NCI-H187 treated with DMSO at 0.1 percent for 48 hours (cell line): ENCODE measurements at places on chromosomes 2 and 18.

GRCh38 chr2:205739620-205740019 lies 57.3 kb downstream of the NRP2 start:
- DNase-seq, result no peak

DNA sequence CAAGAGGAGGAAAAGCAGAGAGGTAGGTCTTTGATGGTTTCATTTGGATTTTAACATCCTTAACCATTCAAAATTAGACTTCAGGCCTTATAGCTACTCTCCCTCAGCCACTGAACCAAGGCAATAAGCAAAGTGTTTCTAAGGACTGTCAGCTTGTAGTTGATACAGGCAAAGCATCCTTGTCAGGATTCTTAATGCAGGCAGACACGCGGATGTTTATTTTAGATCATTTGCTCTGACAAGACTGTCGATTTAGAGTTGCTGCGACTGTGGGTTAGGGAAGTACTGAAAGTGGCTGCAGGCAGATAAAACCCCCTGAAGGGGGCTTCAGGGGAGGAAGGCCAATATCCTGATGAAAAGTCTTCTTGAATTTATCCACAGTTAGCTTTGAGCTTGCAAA lies 46.6 kb downstream of the CDH20 start:
- no peak for DNase-seq

GRCh38 chr18:2656237-2656980 lies 883 bp downstream of the SMCHD1 start:
- no peak for DNase-seq

DNA sequence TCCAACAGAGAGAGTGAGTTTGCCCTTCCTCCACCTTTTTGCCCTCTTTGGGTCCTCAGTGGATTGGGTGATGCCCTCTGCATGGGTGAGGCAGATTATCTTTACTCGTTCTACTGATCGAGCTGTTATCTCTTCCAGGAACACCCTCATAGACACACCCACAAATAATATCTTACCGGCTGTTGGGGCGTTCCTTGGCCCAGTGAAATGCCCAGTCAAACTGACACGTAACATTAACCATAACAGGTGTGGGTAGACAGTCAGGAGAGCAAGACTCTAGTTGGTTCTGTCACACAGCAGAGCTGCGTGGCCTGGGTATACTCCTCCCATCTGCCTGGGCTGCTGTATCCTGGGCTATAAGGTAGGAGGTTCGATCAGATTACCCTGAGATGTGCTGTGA lies 144.1 kb downstream of the AGAP1 start:
- DNase-seq, result no peak

- DNase-seq, result no peak
Measured at GRCh38 chr2:66239655-66240054, 195.3 kb upstream of the MEIS1 start.

DNA sequence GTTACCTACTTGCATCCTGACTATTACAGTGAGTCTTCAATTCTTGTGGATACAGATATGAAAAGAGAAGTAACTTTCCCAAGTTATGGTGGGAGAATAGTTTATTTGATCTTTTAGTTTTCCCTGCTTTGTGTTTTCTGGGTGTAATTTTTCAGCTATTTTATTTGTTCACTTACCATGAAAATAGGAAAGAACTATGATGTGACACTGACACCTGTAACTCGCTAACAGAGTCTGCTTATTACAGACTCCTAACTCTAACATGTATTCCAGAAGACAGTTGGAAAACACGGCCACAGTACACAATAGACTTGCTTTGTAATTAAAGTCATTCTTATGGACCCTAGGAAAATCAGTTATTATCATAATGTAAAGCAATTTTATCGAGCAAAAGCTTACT lies 323.2 kb downstream of the LRRTM1 start:
- DNase-seq, result no peak

DNA sequence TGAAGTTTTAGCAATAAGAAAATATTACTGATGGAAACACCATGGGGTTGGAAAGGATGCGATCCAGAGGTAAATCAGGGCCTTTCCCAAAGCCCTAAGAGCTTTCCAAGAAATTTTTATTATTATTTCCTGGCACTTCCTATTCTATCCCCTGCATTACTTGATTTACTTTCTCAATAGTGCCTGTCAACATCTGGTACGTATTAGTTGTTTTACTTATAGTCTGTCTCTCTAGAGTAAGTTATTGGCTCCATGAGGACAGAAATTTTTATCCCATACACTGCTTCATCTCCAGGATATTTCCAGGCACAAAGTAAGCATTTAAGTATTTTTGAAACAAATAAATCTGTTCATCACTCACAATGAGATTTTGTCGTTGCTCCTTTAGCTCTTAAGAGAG lies 18.1 kb downstream of the PPP4R1 start:
- no peak for DNase-seq

GRCh38 chr2:133640103-133640502 lies 71.8 kb upstream of the NCKAP5 start:
- no peak for DNase-seq

GRCh38 chr2:173898996-173899395 lies 66.2 kb downstream of the SP3 start:
- no peak for DNase-seq

- no peak for DNase-seq
Measured at GRCh38 chr18:12579775-12580174, 78.1 kb downstream of the SPIRE1 start.

DNA sequence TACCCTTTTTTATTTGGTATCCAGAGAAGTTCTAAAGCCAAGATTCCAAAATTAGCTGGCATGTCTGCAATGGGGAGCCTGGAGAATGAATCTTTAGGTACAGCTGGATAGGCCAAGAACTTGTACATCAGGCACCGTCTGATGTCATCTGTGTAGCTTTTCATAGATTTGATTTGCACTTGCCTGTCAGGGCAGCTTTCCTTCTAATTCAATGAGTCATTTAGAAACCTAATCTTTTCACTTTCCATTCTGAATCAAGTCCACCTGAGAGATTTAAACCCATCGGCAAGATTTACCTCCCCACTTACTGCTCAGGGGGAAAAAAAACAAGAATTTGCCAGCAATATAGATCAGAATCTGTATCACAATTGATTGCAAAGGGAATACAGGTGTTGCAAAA lies 60.9 kb upstream of the ACAA2 start:
- no peak for DNase-seq

GRCh38 chr2:242041816-242042215 lies 172.3 kb downstream of the RTP5 start:
- DNase-seq, result no peak

- DNase-seq, result no peak
Measured at GRCh38 chr2:69979902-69980807, 18.7 kb upstream of the ASPRV1 start.

DNA sequence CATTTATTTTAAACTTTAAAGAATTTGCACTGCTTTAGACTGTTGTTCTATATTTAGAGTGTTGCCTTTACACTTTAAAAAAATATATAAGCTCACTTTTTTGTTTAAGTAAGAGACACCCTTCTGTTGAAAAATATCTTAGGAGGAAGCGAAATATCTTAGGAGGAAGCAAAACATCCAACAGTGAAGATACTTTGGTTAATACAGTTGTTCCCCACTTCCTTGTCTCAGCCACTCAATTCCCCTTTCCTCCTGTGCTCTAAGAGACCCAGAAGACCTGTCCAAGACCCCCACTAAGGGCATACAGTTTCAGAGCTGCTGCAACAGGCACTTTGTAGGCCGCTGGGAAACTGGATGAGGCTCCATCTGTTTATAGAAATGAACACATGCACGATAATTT lies 5.7 kb downstream of the SERPINB8 start:
- DNase-seq, result no peak

DNA sequence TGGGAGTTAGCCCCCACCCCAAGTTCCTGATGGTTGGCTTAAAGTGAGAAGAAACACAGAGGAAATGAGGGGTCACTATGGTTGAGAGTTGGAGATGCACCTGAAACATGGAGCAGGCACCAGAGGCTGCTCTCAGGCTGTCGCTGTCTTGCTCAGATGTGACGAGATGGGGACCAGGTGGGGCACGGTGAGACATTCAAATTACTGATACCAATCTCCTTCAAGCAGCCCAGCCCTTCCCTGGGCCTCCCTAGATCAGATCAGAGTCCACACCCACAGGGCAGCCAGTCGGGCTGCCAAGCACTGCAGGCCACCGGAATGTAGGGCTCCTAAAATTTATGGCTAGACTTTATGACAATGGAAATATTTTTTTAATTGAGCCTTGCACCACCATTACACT lies 176.6 kb downstream of the CELF4 start:
- no peak for DNase-seq

DNA sequence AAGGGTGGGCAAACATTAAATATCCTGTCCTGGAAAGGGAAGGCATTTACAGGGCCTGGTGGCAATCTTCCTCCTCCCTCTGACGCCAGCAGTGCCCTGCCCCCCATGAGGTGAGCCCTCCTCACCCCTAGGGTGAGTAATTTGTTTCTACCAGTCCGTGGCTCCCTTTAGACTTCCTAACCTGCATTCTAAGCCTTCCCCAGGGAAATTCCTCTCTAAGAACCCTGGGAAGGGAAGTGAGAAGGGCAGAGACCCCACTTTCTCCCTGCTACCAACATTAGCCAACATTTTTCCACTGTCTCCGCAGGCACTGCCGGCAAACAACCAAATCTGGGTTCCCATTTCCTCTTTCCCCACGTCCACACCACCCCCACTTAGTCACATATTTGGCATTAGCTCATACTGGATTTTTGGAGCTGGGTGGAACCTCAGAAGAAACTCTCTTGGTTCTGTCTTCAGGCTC lies 69.3 kb downstream of the NRP2 start:
- DNase-seq, result no peak

DNA sequence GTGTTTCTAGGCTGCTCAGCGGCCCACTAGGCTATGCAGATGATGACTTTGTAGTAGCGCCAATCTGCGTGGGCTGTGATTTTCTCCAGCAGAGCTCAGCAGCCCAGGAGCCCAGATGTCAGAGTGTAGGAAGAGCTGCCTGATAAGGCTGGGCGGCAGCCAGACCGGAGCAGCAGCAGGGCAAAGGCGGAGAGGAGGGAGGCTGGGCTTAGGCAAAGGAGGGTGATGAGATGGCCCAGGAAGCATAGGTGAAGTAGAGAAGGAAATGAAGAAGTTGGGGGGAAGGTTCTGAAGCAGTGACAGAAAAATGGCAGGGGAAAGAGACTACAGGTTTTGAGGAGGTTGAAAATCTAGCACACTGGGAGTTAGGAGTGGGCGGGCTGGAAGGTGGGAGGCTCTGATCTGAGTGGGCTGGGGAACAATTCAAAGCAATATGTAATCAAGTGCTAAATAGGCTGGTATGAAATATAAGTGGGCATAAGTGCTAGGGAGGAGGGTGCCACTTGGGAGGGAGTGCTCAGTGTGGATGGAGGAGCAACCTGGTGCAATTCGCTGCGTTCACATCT lies 50.6 kb upstream of the STPG4 start:
- DNase-seq, result no peak

- no peak for DNase-seq
Measured at GRCh38 chr2:240949791-240950705, 43.9 kb downstream of the CROCC2 start.

DNA sequence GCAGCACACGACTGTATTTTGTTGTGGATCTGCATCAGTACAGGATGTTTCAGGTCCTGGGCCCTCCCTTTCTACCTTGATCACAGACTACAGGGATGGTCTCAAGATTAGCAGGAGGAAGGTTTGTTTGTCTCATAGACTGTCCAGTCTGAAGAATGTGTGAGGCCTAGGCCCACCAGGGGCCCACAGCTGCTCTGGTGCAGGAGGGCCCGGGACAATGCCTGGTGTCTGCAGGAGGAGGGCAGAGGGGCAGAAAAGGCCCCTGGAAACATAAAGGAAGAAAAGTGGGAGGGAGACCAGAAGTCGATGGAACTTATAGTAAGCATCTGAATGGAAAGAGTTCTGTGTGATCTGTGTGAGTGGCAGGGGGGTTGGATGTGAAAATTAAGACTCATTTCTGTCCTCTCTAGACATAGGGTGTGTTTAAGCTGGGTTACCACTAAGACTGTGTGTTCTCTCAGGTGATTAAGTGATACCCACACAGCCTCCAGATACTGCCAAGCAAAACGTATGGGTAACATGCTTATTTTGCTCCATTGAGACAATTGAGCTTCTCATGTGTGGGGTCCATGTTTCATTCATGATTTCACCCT lies 33.4 kb upstream of the LPIN2 start:
- no peak for DNase-seq

DNA sequence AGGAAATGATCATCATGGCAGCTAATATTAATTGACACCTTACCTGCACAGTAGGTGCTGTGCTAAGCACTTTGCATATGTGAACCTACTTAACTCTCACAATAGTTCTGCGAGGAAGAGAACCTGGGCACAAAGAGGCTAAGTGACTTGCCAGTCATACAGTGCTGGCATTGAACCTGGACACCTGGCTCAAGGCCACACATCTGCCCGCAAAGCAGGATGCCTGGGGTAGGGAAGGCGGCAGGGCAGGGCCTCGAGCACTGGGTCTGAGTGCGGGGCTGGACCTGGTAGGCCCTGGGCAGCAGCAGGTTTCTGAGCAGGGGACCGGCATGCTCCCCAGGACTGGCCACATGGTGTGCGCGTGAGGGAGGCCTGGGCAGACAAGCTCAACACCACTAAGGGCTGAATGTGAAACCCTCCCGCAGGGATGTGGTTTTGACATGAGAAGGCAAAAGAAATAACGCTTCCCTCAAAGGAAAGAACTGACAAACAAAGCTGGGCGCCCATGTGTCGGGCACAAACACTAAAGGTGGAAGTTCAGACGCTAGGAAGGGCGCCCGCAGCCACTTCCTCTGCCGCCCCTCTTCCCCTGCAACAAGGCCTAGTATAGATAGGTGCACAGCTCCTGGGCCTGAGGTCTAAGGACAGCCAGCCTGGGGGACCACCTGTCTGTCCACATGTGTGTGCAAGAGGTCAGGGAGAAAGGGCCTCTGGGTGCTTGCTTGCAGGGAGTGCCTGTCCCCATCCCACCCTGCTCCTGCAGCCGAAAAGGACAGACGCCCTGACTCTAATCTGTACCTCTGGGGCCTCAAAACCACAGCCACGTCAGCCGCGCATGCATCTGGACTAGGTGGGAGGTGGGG lies 92.5 kb downstream of the ZFP36L2 start:
- no peak for DNase-seq

DNA sequence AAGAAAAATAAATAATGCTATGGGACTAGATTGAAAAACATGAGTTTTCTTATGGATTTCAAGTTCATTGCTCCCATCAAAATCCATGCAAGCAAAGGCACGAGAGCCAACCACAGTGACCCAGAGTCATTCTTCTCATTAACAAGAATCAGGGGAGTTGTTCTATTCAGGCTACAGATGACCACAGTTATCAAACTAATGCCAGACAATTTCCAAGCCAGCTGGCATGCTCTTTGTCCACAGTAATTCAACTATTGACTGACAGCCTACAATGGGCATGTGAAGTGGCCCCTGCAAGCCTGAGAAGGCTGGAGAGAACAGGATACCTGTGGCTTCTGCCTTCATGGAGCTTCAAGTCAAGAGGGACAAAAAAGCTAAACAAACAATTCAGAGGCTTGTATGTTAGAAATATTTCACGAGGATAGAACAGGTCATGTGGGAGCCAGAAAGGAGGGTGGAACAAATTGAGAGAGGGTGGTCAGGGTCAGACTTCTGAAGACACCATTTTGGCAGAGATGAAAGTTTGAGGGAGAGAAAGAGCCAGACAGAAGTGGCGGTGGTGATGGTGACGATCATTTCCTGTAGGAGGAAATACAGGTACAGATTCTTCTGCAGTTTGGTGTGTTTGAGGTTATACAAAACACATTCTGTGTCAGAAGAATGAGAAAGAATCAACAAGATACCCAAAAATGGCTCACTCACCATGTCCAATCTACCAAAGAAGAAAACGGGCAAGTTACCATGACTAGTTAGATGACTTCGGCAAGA lies 732.4 kb downstream of the RNF144A start:
- DNase-seq, result no peak

GRCh38 chr2:172582656-172583055 lies 26.8 kb downstream of the PDK1 start:
- DNase-seq, result no peak
